ENCODE measurements at places on chromosomes 1 and 21. TPM values are rescaled to one million over a fixed set of nuclear protein-coding genes. Genes with fewer than 3 reads are reported as not detected.

Gene GSTM4
- 16.4 TPM for total RNA-seq

Gene GREM2
- 0.17 TPM for total RNA-seq

- no peak for DNase-seq
Observed at GRCh38 chr1:9459816-9460407, 79.4 kb upstream of the SLC25A33 start.

- DNase-seq: no peak
Observed at GRCh38 chr21:40901691-40902090, 54.7 kb upstream of the DSCAM start.

GRCh38 chr1:12173631-12174121 is 6.9 kb downstream of the TNFRSF1B start:
- DNase-seq: no peak

GRCh38 chr1:87508247-87508787 is 179.6 kb downstream of the LMO4 start:
- no peak for DNase-seq

- DNase-seq: no peak
Observed at GRCh38 chr21:17359781-17360180, 153.1 kb upstream of the CXADR start.
